ENCODE measurements at places on chromosomes 3 and 15. TPM values are rescaled to one million over a fixed set of nuclear protein-coding genes. Genes with fewer than 3 reads are reported as not detected.

GOLGA8T gene
- total RNA-seq: 2.2 TPM

NBEAL2 gene
- 9.2 TPM for total RNA-seq

PTPRG gene
- total RNA-seq: 30.4 TPM

DPPA4 gene
- total RNA-seq: not detected

FBXO40 gene
- 104 TPM for total RNA-seq

FEZF2 gene
- not detected for total RNA-seq

APH1B gene
- 17.6 TPM for total RNA-seq

RASGRP1 gene
- 0.14 TPM for total RNA-seq

KCNAB1 gene
- 2.3 TPM for total RNA-seq

ISLR gene
- 28.8 TPM for total RNA-seq

RBP2 gene
- total RNA-seq: not detected

RAB27A gene
- total RNA-seq: 3.4 TPM

IQCF5 gene
- not detected for total RNA-seq

GHSR gene
- not detected for total RNA-seq

Measured in heart left ventricle (tissue), 16 donors.